ENCODE measurements at places on chromosomes 6 and 20. TPM values are rescaled to one million over a fixed set of nuclear protein-coding genes. Genes with fewer than 3 reads are reported as not detected.

Gene SCRT2
- not detected for total RNA-seq

Gene SLPI
- 2.6 TPM for total RNA-seq

Gene GLP1R
- total RNA-seq, result not detected

Gene ENPP3
- 0.37 TPM for total RNA-seq

Gene MOCS1
- 8.0 TPM for total RNA-seq

Gene VGLL2
- total RNA-seq, result not detected

Gene FOXA2
- total RNA-seq, result under 0.01 TPM

Gene ZNF165
- 0.57 TPM for total RNA-seq

Gene OR12D1
- total RNA-seq, result not detected

Gene GATA5
- not detected for total RNA-seq

Gene SLC22A23
- 9.2 TPM for total RNA-seq

Gene SOBP
- total RNA-seq, result 5.3 TPM

Gene IRF4
- total RNA-seq, result 0.65 TPM

Gene PDE10A
- 89.7 TPM for total RNA-seq

Gene TRDN
- not detected for total RNA-seq

Gene RGL2
- total RNA-seq, result 17.9 TPM

Gene TP53TG5
- total RNA-seq, result under 0.01 TPM

Gene PRKN
- 1.1 TPM for total RNA-seq

Gene BMP6
- total RNA-seq, result 70.7 TPM

Gene PTP4A1
- 39.0 TPM for total RNA-seq

Gene SAMD5
- 0.43 TPM for total RNA-seq

Gene COL9A3
- total RNA-seq, result 0.57 TPM

Gene KCNQ5
- total RNA-seq, result 1.7 TPM

Gene CRYBG1
- 4.4 TPM for total RNA-seq

Gene NCOA3
- total RNA-seq, result 22.6 TPM

Gene ARG1
- total RNA-seq, result not detected

Gene MSH5
- 3.3 TPM for total RNA-seq

Gene PRICKLE4
- not detected for total RNA-seq

Gene ZCCHC3
- 9.0 TPM for total RNA-seq

Gene SMOC2
- total RNA-seq, result under 0.01 TPM

Gene PLG
- not detected for total RNA-seq

Gene ZNF322
- 14.1 TPM for total RNA-seq

Gene NDRG3
- 17.8 TPM for total RNA-seq

Gene PERP
- total RNA-seq, result 20.8 TPM

Gene RSPO4
- not detected for total RNA-seq

Gene CALHM5
- total RNA-seq, result 8.7 TPM

Gene PLCB4
- 2.0 TPM for total RNA-seq

Gene SMIM8
- total RNA-seq, result 3.6 TPM

Gene IMPG1
- total RNA-seq, result not detected
